NCI-H146 (cell line): ENCODE measurements at places on chromosomes 1 and 21.

DNA sequence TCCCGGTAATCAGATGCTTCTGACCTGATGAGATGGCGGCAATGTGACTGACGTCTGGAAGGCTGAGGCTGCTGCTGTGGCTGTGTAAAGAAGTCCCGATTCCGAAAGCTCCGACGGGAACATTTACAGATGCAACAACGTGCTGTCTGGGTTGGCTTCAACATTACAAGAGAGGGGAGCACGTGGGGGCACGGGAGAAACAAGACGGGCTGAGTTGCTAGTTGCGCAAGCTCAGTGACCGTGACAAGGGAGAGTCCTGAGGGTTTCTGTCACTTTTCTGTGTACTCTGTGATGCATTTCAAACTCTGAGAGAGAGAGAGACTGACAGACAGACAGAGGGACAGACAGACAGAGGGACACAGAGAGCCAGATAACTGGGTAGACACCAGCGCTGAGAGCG is 25.6 kb upstream of the LRRC47 start:
- DNase-seq: no peak

- no peak for DNase-seq
These were observed at the start of gene SH2D2A for GRCh38 chr1:156816561-156817328. TSS of gene SH2D2A (minus strand) at chr1:156816848. CDS start at chr1:156816708, 140 bp downstream.

DNA sequence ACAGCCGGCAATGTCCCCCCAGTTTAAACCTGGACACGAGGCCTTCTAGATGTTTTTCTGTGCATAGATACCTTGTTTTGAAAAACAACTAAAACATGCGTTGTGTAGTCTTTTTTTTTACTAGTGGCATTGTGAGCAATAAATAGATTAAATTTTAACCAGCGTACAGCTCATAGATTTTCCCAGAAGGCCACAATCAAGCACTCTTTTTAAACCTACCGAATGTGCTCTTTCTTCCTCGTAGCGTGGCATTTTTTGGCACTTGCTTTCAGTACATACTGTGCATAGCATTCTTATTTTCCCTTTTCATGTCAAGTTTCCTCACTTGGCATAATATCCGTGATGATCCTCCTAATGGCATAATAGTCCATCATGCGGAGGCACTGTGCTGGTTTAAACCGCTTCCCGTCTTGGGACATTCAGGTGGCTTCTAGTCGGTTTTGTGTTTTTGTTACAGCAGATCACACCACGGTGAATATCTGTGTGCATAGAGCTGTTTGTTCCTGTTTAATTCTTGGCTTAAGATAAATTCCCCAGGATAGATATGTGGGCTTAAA is 95.3 kb downstream of the PDE9A start:
- DNase-seq: no peak

- DNase-seq: no peak
These were observed 4.0 kb downstream of the FAAP20 start for GRCh38 chr1:2190491-2190976.

DNA sequence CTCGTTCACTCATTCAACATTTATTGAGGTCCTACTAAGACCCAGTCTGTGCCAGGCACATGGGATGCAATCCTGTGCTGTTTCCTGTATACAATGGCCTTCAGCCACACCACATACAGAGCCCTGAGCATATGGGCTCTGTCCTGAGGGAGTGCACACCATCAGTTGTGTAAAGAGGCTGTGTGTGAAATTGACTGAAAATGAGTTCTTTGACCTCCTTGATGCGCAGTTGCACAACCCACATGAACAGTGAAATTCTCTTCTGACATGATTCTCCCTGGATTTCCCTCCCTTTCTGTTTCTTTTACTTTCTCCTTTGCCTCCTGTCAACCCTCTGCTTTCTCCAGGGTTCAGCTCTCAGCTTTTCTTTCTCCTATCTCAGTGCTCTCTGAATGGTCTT is 6.3 kb upstream of the SYT6 start:
- DNase-seq: no peak

GRCh38 chr21:14773777-14774345 is 227.7 kb upstream of the SAMSN1 start:
- no peak for DNase-seq

DNA sequence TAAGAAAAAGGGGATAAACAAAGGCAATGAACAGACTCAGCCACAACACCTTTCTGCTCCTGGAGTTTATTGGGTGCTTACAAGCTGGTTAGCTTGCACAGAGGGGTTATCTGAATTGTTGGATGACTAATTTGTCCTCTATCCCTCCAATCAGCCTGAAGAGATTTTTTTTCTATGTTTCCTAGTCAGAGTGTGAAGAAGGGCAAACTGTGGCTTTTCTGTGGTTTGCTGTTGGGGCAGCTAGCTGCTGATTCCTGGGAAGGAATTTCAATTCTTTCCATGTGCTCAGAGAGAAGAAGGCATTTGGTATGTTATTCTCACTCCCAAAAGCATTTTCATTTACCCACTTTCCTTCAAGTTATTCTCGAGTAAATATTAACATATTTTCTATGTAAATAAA is 48.6 kb downstream of the PCP4 start:
- no peak for DNase-seq

- DNase-seq: no peak
These were observed 73.1 kb upstream of the CACHD1 start for GRCh38 chr1:64396817-64397216.

GRCh38 chr21:41926117-41926806 is 27.6 kb downstream of the C2CD2 start:
- DNase-seq: no peak

GRCh38 chr1:232570007-232570406 is 59.9 kb downstream of the SIPA1L2 start:
- DNase-seq: no peak

GRCh38 chr21:38454161-38454560 is 44.1 kb downstream of the ERG start:
- no peak for DNase-seq

GRCh38 chr1:14733048-14733778 is 134.7 kb downstream of the KAZN start:
- no peak for DNase-seq

- DNase-seq: no peak
These were observed 96.9 kb upstream of the SLC25A33 start for GRCh38 chr1:9442278-9442846.

- no peak for DNase-seq
These were observed 213.7 kb downstream of the LRRC40 start for GRCh38 chr1:69991644-69992043.

GRCh38 chr21:44407493-44407892 is 47.8 kb upstream of the LRRC3 start:
- DNase-seq: no peak

DNA sequence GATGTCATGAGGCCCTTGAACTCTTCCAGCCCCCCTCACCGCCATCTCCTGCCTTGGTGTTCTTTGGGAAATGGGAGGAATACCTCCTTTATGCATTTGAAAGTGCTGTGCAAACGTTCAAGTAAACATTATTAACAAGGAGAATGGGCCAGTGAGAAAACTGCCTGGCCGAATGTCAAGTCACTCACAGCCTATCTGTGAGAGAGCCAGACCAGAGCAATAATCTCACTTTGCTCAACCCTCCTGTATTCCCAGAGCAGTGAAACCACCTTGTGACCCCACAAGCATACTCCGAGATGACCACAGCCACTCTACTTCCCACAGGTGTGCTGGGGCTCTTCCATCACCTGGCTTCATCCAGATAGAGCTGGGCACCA is 5.2 kb downstream of the TAL1 start:
- DNase-seq: no peak

- no peak for DNase-seq
These were observed 4.7 kb downstream of the ADIPOR1 start for GRCh38 chr1:202953392-202953791.

- peak; percentile 96 for DNase-seq
These were observed 48.8 kb downstream of the ZC3H11B start for GRCh38 chr1:219564109-219564508.

- no peak for DNase-seq
These were observed 25.6 kb upstream of the PLA2G2E start for GRCh38 chr1:19949016-19949415.

DNA sequence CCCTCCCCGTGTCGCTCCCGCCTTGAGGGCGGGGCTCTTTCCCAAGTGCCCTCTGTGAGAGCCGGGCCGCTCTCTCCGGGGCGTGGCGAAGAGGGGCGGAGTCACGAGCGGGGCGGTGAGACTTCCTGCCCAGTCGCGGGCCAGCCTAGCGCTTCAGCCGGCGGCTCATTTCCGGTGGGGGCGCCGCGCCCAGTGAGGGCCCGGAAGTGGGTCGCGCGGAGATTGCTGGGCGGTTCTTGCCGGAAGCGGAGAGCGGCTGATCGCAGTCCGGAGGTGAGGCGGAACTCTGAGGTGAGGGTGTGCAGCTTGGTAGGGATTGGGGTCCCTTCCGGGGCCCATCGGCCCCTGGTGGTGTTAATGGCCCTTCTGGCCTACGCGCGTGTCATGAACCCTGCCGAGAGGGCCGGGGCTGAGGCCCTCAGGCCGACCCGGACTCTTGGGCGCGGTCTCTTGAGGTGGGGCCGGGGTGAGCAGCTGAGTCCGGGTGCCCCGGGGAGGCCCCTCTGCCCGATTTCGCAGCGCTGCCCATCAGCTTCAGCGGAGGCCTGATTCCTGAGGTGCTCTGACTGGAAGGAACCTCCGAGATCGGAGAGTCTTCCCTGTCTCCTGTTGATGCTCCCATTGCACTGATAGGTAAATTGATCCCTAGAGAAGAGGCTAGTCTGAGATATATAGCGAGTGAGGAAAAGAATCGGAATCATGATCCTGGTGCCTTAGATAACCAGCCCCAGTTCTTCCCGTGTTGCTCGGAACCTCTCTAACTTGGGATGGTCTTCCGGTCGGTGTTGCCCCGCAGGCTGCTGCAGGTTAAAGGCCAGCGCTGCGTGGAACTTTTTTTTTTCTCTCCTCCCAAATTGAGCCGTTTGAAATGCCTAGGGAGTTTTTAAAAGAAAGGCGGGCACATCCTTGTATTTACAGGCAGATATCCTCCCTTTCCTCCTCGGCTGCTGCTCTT is at the start of gene CAP1:
TSS of gene CAP1 (plus strand) at position 219 of the 955 bp plus-strand sequence. CDS start 18,618 bp downstream, outside the sequence.
- DNase-seq: peak; percentile 96

DNA sequence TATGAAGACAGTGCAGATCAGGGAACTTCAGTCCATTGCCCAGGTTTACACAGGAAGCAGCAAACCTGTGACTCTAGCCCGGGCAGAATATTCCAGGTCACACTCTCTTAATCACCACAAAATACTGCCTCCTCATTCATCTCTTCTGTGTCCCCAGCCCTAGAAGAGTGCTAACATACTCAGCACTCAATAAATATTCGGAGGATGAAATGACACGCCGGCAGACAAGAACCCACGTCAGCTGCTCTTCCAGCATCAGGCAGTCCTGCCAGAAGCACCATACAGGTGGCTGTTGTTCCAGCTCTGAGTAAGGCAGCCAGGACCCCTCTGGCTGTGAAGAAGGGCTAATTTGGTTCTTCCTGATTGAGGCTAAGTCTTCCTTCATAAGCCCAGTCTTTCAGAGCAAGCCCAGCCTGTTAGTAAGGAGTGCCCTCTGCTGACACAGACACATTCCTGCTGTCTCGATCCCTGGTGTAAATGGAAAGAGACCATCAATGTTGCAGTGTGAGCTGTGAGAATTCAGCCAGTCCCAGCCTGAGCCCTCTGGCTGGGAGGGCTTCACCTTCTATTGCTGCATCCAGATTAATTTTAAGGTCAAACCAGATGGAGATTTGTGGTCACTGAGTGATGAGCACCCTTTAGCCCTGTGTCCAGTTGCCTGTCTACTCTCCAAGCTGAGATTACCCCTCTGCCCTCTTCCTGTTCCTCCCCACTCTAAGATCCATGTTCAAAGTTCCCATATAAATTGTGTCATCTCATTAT is 45.0 kb upstream of the KIRREL1 start:
- DNase-seq: no peak
